NCI-H2227 treated with DMSO at 0.1 percent for 48 hours (cell line): ENCODE measurements at places on chromosomes 3 and 15.

GRCh38 chr3:54056521-54056920 is 65.8 kb upstream of the CACNA2D3 start:
- no peak for DNase-seq

GRCh38 chr3:65484964-65485363 is 553.8 kb downstream of the MAGI1 start:
- no peak for DNase-seq

GRCh38 chr3:153138276-153139210 is 23.5 kb upstream of the RAP2B start:
- no peak for DNase-seq

DNA sequence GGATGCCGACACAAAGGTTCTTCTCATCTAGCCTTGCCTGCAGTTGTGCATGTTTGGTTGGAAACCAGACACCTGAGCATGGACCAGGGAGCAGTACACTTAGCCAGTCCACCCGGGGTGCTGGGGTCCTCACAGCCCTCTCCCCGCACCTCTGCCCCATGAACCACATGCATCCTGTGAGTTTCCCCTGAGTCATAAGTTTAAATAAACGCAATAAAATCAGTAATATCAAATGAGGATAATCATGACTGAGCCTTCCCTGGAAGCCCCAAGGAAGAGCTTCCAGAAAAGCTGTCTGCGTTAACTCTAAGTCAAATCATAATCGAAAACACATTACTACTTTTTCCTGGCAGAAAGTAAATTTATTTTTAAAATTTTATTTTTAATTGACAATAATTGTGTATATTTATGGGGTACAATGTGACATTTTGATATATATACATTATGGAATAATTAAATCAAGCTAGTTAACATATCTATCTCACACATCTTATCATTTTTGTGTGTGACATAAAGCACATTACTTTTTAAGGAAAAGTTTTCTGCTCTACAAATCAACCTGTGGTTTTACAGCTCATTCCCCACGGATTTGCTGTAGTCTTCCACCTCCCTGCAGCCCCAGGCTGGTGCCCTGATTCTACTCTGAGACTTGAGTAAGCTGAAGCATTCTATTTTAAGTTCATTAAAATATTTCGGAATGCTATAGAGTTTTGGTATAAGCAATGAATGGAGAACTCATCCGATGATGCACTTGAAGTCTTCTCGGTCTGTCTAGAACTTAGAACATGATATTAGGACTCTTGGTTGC is 166.0 kb upstream of the EIF1B start:
- DNase-seq = no peak

DNA sequence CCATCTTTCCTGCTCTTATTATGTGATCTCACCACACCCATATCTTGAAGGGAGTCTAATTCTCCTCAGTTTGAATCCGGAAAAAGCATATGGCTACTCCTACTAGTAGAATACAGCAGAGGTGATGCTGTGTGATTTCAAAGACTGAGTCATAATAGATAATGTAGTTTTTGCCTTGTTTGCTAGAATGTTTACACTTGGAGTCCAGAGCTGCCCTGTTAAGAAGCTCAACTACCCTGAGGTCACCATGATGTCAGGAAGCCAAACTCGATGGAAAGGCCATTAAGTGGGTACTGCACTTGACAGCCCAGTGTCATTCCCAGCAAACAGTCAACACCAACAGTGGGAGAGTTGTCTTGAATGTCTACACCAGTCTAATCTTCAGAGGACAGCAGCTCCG is 56.9 kb downstream of the CD200R1L start:
- DNase-seq = no peak

DNA sequence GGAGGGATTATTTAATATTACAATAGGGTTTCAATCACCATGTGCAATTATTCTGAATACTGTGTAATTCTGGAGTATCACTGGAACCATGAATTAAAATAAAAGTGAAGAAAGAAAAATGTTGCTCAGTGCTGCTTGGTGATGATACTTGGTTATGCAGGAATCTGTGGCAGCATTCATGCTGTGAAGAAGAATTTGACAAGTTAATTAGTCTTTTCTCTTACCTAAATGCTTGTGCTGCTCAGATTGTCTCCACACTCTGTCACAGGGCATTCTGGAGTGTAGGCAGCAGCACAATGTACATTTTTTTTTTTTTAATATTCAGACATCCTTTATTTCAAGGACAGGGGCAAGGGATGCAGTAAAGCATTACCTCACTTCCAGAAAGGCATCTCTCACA is 749.3 kb upstream of the CADM2 start:
- DNase-seq = no peak

DNA sequence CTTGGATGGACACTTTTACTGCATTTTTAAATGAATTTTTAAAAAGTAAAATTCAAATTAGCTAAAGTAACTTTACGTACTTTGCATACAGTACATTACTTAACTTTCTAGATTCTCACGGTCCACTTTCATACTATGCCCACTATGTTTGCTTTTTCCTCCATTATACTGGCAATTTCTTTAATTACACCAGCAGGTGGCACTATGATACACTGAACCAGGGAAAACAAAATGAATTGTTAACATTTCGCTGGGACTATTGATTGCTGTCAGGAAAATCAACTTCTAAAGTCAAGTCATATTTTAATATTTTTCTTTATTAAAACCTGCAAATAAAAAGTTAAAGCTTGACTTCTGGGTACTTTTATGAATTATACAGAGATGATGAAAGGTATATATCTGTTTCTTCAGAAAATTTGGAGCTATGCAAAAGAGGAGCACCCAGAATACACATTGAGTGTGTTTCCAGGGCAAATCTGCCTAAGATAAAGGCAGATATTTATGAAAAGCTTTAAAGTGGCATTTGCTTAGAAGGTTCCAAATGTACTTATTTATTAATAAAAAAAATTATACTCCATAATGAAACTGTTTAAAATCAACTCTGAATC is 21.8 kb upstream of the POU1F1 start:
- peak; percentile 38 for DNase-seq

GRCh38 chr3:157542711-157543500 is 39.7 kb upstream of the VEPH1 start:
- peak; percentile 6 for DNase-seq

- DNase-seq = peak; percentile 32
Observed at GRCh38 chr15:40274350-40275274, 8.3 kb downstream of the ANKRD63 start.

DNA sequence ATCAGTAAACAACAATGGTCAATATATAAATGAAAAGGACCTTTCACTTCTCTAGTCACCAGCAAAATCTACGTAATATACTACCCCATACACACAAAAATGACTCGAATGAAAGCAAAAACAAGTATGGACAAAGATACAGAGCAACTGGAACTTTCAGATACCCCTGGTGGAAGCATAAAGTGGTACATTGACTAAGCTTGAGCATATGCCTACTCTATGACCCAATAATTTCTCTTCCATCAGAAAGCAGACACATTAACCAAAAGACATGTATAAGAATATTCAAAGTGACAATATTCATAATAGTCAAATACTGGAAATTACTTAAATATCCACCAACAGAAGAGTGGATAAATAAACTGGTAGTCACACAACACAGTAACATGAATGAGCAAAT is 86.0 kb downstream of the EFL1 start:
- DNase-seq = no peak

DNA sequence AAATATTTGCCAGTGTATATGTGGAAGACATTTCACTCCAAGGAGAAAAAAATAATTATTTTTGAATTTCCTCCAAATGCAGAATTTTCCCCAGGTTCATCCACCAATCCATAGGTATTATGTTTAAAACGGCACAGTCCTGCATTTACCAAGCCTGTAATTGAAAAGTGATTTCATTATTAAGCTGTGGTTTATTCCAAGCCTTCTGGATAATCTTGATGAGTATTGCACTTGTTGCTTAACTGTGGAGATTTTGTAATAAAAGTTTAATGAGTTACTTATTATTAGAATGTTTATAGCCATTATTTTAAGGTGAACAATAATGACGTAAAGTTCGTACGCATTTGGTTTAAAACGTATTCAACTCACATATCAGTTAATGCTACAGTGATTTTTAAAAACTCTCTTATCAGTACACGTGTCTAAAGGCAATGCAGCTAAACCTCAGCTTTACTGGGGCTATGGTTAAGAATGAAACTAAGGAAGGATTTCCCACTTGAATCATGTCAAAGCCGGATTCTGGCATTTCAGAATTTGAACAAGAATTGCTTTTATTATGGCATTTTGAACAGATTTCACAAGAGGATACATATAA is 283.9 kb downstream of the MECOM start:
- DNase-seq = no peak

DNA sequence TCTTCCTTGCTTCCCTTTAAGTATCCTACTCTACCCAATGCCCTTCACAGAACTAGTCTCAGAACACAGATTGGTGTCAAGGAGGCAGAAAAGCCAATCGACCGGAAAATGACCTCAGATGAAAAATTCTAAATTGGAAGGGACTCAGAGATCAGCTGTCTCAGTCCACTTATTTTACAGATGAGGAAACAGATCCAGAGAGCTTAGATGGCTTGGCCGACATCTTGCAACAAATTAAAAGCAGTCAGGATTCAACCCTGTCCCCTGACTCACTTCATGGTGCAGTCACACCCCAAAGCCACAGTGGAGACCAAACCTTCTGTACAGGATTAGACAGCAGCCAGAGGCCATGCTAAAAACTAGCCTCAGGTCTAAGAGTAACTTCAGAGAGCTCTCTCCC is 169.3 kb upstream of the BHLHE40 start:
- no peak for DNase-seq

DNA sequence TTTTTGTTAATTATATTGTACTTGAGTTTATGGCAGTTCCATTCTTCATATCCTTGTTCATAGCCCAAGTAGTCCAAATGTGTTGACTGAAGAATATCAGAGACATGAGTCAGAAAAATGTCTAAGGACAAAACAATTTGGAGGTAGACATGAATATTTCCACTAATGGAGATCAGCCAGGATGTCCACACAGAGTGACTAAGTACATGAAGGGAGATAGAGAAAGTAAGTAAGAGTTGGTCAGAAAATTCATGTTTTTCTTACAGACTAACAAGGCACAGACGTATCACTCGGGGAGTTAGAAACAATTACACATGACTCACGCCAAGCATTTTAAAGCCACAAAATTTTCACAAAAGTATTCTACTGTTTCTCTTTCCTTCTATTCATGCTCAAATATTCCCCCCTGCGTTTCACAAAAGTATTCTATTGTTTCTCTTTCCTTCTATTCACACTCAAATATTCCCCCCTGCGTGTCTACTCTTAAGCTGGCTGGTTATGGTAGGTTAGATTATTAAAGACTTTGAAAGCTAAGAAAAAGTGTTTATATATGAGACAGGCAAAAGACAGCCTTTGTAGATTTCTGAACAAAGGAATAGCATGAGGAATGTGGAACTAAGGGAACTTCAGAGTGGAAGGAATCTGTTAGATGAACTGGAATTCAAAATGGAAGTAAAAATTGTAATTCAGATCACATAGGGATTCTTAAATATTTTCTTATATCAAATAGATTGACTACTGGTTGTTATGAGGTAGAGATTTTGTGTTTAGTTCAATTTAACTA is 648.7 kb upstream of the CCDC54 start:
- no peak for DNase-seq

DNA sequence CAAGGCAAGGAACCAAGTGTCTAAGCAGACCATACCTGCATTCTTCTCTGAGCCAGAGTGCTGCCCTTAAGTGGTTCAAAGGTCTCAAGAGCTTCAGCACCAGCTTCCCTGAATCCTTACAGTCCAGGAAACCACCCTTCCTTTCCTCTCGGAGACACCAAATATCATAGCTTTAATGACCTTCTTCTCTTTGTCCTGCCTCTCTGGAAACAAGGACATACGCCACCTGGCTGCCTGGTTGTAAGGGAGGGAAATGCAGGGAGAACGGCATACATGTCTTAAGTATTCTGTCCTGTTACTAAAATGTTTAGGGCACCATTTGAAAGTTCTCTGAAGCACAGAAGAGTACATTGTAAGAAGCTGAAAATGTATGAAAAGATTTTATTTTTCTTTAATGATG is 155.6 kb upstream of the ARRDC4 start:
- no peak for DNase-seq

- DNase-seq = no peak
Observed at GRCh38 chr3:129132097-129132866, 10.7 kb upstream of the RAB43 start.

- DNase-seq = no peak
Observed at GRCh38 chr3:182725372-182726251, 67.7 kb upstream of the ATP11B start.

DNA sequence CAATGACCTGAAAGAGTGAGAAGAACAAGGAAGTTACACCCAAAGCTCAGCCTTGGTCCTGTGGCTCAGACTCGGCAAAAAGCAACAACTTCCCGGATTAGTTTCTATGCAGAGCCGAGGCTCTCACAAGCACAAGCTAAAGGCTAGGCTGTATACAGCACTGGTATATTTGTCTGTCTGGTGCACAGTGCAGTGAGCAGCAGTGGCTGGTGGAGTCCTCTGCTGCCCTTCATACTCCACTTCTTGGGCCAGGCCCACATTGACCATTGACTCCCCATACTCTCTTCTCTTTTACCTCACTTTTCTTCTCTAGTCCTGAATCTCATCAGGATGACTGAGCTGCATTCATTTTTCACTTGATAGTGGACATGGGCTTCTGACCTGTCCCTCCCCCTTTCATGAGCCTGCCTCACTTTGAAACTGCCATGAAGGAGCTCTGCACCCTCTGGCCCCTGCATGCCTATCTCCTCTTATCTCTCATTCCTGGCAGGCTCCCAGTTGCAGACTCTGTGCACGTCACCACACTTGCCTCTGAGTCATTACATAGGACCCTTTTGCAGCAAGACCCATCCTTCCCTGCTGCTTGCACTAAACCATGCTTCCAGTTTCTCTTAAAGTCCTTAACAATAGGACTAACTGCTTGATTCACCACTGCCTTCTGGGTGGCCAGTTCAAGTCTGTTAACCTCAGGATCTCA is 379.3 kb downstream of the NTRK3 start:
- no peak for DNase-seq

GRCh38 chr15:61756071-61756820 is 304.0 kb downstream of the VPS13C start:
- no peak for DNase-seq
